ENCODE measurements at places on chromosomes 7 and 10.

DNA sequence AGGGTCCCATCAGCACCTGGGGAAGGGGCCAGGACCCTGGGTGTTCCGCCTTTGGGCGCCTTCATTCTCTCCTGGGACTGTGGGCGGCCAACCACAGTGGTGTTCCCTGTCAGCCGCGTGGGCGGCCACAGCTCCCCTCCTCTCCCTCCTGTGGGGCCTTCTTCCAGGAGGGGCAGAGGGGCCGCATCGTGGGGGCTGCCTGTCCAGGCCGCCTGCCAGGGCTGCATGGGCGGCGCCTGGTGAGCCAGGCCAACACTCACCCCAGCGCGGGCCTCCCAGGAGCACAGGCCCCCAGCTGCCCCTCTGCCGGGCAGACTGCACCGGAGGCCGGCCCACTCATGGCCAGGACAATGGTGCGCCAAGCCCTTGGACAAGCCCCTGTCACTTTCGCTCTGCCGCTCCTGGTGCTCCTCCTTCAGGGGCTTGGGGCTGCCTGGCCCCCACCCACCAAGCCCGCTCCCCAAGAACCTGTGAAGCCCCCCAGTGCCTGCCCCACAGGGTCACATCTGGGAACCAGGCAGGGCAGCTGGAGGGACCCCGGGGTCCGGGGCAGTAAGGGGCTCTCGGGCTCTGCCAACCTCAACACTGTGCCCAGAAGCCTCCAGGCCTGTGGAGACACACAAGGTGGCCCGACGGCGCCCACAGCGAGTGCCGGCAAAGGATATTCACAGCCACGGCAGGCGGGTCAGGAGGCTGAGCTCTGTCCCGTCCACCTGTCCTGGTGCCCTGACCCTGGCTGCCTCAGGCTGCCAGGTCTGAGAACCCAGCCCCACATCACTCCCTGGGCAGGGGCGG is 42.8 kb downstream of the AP5Z1 start:
- DNase-seq, result no peak

GRCh38 chr10:25766687-25767221 is 167.3 kb upstream of the MYO3A start:
- no peak for DNase-seq

DNA sequence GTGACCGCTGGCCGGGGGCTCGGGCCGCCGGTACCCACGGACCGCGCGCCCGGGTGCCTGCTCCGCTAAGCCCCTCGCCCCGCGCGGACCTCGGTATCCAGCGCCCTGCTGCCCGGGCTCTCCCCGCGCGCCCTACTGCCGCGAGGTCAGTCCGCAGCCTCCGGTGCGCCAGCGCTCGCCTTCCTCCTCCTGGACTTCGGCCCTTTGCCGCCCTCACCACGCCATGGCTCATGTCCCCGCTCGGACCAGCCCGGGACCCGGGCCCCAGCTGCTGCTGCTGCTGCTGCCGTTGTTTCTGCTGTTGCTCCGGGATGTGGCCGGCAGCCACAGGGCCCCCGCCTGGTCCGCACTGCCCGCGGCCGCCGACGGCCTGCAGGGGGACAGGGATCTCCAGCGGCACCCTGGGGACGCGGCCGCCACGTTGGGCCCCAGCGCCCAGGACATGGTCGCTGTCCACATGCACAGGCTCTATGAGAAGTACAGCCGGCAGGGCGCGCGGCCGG is 483 bp downstream of the GDF10 start:
- no peak for DNase-seq

DNA sequence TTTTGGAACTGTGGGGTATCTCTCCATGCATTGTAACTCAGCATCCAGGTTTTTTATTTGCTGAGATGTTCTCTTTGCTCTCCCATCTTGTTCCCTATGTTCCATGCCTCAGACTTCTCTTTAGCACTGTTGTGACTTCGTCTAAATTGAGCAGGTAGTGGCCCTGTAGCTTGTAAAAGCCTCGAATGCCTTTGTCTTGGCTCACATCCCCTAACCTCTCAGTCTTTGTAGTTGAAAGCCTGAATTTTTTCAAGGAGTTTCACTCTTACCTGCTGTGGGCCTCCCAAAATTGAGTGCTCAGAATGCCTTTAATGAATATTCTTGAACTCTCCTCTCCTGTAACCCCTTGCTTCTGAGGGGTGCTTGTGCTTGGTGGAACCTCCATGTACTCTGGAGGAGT is 1137.3 kb downstream of the REEP3 start:
- DNase-seq, result no peak

DNA sequence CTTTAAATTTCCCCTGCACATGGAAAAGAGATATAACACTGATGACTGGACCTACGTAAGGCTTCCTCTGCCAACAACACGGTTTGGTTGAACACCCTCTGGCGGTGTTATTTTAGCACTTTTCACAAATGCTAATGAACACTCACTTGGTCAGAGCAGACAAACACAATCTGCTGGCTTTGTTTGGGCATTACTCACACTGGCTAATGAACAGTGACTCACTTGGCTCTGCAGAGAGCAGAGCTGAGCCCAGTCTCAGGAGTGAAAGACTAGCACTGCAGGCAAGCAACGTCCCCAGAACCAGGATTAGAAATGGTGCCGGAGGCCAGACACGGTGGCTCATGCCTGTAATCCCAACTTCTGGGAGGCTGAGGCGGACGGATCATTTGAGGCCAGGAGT is 430.8 kb downstream of the PLXNA4 start:
- no peak for DNase-seq

DNA sequence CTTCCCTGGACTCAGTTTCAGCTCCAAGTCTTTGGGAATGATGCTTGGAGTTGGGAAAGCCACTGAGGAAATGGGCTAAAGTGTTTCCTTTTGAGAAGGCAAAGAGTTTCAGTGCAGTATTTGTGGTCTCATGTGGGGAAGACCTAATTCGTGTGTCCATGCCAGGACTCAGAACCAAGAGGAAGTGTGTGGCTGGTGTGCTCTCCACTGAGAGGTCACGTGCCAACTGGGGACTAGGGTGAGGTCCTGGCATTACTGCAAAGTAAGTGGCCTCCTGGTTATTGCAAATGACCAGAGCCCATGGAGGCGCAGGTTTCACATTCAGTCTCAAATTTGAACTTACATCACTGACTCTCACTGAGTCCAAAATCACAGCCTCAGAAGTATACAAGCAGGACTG is 48.6 kb upstream of the ITPRID1 start:
- DNase-seq, result no peak

Measured in KBM-7 (cell line).